LNCaP clone FGC (cell line): ENCODE measurements at places on chromosomes 1 and 21.

DNA sequence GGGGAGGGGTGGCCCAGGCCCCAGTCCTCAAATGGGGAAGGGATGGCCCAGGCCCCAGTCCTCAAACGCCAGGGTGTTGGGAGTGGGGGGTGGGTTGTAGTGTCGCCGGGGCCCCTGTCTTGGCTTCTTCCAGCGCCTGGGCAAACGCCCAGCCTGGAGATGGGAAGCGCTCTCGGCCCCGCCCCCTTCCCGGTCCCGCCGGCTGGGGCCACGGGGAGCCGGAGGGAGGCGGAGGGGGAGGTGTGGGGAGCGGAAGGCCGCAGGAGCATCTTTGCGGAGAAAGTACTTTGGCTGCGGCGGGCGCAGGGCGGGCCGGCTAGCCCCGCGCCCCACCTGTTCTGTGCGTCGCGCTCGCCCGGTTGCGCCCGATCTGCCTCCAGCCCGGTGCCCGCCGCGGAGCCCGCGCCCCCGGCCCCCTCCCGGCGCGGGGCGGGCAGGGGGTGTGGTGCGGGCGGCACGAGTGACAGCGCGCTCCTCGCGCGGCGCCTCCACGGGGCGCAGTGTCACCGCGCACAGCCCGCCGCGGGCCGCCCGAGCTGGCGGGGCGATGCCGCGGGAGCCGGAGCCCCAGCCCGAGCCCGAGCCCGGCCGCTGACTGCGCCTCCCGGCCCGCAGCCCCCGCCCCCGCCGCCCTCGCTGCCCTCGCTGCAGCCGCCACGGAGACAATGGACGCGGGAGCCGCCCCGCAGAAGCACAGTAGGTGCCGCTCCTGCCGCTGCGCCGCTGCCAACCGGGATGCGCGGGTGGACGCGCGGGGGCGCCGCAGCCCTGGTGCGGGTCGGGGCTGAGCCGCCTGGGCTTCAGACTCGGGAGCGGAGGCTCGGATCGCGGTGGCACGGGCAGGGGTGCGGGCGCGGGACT is 31.1 kb upstream of the PEX10 start:
- no peak for DNase-seq

GRCh38 chr1:160806109-160806665 is 10.2 kb downstream of the LY9 start:
- no peak for DNase-seq

- no peak for DNase-seq
Observed at GRCh38 chr1:240255922-240256321, 164.2 kb downstream of the FMN2 start.

DNA sequence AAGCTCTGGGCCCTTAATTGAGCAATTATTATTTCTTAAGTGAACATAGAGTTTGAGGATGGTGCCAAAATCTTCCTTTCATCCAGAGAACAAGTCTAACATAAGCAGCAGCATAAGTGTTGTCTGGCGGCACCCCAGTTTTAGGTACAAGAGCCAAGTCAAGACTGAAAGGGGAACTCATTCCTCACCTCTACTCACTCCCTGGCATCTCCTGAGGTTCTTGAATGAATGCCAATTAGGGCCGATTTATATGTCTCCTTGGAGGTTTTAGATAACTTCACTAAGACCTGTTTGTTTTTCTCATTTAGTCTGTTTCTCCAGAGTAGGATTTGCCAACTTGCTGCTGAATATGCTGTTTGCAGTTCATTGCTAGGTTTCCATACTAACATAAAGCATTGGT is 42.6 kb upstream of the ADGRL2 start:
- DNase-seq, result no peak

- DNase-seq, result no peak
Observed at GRCh38 chr1:235841938-235842545, 24.7 kb downstream of the LYST start.

DNA sequence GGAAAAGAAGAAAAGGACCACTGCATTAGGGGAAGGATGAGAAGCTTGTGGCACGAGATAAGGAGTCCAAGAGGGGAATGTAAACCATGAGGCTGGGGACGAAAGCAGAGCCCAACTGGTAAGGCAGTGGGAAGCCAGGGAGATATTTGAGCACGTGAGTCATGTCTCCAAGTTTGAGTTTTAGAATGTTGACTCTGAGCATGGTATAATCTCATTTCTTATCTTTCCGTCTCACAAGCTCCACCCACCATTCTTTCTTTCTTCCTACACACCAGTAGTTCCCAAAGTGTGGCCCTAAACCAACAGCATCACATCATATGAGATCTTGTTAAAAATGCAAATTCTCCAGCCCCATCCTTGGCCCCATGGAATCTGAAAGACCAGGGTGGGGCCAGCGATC is 145.3 kb downstream of the PLPP3 start:
- no peak for DNase-seq

GRCh38 chr1:53180226-53180625 is 16.4 kb upstream of the CPT2 start:
- DNase-seq, result no peak

DNA sequence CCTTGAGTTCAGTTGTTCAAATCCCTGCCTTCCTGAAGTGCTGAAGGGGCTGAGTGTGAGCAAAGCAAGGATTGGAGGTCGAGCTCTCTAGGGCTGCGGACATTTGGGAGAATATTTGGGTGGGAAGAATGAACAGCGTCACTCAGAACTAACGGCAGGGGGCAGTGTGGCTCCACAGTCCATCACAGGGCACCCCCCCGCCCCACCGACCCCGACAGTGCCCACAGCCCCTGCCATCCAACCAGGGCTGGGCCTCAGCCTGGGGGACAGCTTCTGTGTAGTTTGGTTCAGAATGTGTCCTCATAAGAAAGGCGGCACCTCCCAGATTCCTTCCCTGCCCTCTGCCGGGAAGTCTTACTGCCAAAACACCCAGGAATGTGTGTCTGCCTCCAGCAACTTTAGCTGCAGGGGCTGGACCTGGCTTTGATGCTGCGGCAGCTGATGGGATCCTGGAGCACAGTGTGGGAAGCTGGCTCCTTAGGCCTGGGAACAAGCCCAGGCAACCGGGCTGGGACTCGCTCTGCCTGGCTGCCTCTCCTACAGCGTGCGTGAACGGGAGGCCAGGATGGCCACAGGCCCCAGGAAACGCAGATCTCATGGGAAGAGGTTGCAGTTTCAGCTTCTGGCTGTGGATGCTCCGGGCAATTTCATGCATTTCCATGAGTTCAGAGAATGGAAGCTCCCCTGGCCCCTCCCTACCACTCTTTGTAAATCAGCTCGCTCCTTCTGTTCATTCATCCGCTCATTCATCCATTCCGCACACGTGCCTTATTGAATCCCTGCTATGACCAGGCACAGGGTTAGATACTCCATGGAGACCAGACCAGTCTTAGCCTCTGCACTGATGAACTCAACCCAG is 104.9 kb upstream of the TMPRSS2 start:
- no peak for DNase-seq

GRCh38 chr1:157771661-157772425 is 5.1 kb downstream of the FCRL2 start:
- no peak for DNase-seq

DNA sequence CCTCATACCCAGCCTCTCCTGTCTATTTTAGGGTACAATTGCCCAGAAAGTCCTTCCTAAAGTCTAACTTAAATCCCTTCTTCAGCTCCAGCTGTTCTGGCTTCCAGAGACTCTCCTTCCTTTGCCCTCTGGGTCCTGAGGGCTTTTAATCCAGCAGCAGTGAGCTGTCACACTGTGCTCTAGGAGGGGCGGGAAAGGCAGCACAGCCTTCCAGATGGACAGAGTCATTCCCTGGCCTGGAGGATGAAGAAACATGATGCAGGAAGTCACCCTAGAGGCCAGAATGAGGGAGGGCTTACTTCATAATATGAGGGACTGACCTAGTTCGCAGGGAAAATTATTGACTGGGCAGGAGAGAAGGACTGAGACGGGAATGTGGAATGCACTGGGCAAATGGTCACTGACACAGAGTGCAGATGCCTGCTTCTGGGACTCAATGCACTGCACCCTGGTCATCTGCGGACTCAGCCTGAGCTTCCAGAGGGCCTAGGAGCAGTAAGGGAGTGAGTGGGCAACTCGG is 1.3 kb downstream of the SH2D2A start:
- DNase-seq, result no peak

DNA sequence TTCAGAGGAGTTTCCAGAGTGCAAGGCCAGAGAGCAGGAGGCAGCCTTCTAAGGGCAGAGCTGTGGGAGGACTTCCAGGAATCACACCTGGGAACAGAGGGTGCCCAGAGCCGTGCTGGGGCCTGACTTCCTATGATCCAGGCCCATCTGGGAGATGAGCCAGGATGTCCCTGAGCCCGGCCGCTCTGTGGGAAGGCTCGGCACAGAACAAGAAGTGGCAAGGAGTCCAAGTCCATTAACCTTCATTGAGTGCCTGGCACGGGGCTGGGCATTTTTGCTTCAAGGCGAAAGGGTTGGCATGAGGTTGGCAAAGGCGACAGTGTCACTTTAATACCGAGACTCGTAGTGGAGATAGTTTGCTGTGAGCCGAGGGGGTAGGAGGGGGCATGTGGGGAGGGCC is 18.2 kb downstream of the TMEM201 start:
- peak; percentile 87 for DNase-seq

GRCh38 chr1:48219803-48220202 is 2.7 kb upstream of the SLC5A9 start:
- no peak for DNase-seq

- DNase-seq, result no peak
Observed at GRCh38 chr1:219927956-219928790, at the start of gene SLC30A10. TSS of gene SLC30A10 (minus strand) at chr1:219928557. CDS start at chr1:219928440, 117 bp downstream.

DNA sequence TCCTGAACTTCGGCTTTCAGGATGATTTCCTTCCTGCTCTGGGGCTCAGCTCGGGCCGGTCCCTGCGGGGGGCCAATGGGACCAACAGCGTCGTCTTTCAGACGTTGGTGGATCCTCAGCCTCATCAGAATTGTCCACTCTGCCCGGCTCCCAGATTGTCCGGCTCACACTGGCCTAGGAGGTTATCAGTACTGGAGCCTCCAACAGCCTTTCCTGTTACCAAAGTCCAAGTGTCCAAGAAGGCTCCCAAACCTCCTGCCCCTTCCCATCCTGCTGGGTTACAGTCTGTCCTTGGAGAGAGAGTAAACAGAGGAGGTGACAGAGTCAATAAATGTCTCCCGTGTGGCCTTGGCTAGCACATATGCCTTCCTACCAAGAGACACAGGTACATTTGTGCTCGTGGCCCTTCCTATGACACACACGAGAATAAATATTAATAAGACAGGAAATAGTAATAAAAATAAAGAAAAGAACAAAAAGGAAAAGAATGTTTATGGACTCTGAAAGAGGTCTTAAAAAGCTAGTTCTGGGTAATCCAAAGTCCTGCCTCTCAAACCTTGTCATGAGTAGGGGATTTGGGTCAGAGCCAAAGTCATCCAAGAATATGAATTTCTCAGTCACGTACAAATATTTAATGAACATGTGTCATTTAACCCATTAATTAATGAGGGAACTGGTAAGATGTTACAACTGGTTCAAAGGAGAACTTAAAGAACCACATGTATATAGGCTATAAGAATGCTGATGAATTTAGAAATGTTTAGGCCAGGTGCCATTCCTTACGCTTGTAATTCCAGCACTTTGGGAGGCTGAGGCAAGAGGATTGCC is 80.8 kb upstream of the SLC2A1 start:
- peak; percentile 91 for DNase-seq

DNA sequence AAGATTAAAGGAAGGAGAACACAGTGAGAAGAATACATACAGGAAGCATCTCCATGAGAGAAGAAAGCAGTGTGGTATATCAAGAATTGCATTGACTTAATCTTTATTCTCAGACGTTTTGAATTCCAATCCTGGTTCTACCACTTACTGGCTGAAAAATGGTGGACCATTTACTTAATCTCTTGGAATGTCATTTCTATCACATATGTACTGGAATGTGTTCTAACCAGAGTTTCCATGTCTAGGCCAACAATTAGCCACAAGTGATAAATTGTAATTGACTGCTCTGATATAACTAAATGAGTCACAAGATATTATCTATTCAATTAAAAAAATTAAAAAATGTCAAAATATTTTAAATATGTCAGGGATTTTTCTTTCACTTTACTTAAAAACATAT is 626.1 kb downstream of the PTPRC start:
- DNase-seq, result no peak
